Right forelimb (tissue), 1 donor: ENCODE measurements at places on chromosomes 6 and 20.

DNA sequence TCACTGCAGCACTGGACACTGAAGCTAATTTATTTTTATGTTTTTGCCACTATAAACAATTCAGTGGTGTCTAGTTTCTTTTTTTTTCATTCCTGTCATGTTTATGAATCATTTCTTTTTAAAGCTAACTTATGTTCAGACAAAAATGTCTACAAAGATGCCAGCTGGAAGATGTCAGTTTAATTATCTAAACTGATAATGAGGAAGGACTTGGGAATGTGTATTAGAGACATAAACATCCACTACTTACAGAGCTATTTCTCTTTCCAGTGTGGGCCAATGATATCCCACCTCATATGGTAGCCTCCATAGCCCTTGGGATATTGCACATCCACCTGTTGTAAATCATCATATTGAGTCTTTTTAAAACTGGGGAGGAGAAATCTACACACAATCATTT, 132.1 kb upstream of the FAM184A start:
- no peak for DNase-seq

DNA sequence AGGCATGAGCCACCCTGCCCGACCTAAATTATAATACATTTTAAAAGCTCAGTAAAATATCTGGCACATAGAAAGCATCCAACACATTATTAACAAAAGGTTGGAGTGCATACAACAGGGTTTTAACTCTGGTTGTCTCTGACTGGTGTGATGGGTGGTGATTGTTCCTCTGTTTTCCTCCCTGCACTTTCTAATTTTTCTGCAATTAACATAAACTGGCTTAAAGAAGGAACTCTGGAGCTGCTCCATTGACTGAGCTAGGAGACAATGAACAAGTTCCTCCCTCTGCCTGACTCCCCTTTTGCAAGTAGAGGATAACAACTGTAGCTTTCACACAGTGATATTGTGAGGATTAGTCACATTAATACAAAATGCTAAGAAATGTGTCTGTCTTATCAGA, 48.5 kb upstream of the SIRPG start:
- no peak for DNase-seq

GRCh38 chr20:19427913-19428312, 215.5 kb downstream of the SLC24A3 start:
- DNase-seq = no peak

- peak; percentile 35 for DNase-seq
These were observed 202.8 kb downstream of the DLL1 start for GRCh38 chr6:170087941-170088581.

DNA sequence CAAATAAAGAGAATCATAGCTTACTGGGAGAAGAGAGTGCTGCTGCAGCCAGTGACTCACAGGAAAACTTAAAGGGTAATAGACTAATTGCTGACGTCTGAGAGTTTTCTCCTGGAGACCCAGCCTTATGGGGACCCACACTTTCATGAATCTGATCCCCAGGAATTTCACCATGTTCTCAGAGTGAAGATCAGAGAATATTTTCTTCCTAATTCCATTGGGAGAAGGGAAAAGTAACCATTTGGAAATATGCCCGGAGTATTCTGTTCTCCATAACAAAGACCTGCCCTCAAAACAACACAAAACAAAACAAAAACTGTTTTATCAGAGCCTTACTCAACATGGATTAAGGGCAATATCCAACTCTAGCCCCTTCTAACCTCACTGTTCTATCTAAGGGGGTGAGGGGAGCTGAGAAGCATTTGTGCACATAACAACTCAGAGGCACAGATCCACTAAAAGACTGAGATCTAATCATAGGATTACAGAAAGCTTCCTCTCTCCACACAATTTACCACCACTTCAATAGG, 168.2 kb upstream of the SSTR4 start:
- no peak for DNase-seq

- no peak for DNase-seq
These were observed 33.0 kb upstream of the KIAA1586 start for GRCh38 chr6:57013521-57013926.

- no peak for DNase-seq
These were observed 85.0 kb downstream of the FNDC1 start for GRCh38 chr6:159254186-159254585.

GRCh38 chr20:23212011-23212410, 125.9 kb upstream of the CD93 start:
- DNase-seq = no peak

GRCh38 chr6:100459592-100460184, 5.0 kb downstream of the SIM1 start:
- DNase-seq = no peak

DNA sequence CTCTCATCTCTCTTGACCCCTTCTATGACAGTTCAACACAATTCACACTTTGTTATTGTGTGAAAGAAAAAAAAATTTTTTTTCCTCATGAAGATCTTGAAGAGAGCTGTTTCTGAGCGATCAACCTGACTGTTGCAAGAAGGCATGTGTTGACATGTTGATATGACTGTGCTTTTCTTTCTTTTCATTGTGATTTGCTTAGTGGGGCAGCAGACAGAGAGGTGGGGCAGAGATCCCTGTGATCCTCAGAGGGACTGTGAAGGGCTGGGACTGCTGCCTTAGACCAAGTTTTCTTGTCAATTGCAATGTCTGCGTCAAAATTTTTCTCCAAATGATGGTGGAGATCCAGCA, 70.8 kb upstream of the IYD start:
- DNase-seq = no peak

DNA sequence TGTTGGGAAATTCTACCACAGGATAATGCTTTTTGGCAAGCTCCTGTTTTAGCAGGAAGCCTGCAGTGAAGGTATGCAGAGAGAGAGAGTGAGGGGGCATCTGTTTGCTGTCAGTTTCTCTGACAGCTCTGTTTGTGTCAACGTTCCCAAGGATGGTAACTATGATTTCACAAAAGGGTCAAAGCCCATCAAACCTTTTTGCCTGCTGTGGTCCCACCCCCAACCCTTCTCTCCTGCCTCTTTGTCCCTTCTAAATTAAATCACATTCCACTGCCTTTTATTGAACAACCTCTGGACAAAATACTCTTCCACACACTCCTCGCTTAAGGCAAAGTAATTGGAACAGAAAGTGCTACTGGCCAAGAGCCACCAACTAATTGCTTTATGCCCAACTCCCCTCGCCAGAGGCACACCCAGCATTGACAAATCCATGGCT, 128.3 kb downstream of the TSHZ2 start:
- no peak for DNase-seq

DNA sequence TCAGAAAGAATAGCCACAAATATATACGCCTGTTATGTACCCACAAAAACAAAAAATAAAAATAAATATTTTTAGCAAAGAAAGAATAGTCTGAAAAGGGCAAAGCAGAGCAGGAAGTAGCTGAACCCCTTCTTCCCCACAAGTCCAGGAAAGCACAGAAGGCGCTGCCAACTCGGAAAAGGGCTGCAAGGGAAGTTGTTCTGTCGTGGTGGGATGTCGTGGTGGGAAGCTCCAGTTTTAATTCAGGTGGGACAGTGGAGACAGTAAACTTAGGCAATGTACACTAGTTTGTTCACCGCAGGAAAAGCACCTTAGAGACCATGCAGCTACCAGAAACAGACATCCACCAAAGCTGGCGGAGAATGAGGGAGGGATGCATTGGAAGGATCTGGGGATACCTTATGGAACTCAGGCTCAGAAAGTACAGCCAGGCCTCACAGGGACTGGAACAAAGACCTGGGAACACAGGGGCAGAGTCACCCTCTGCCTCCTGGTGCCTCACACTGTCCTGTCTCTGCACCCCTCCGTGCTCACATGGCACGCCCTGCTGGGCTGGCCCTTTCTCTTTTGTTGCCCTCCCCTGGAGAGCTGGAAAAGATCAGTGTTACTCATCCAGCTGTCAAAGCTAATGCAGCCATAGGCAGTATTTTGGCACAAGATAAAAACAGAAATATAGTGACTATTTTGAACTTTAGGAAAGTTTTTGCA, 3.3 kb upstream of the APMAP start:
- no peak for DNase-seq

- no peak for DNase-seq
These were observed 204.5 kb downstream of the UBE3D start for GRCh38 chr6:82861121-82861520.

DNA sequence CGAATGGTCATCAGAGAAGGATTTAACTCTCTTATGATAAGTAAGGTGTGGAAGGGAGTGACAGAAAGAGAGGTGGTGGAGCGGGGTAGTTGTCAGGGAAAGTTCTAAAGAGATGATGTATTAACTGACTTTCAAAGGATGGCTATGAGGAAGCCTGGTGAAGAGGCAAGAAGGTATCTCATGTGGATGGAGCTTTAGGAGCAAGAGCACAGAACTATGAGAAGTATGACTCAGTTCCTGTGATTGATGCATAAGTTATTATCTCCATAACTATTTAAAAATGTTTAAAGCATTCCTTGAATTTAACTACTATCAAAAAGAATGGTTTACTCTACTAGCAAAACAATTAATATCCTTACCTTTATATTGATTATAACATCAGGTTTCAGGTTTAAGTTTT, 28.8 kb downstream of the AK9 start:
- DNase-seq = no peak
